Esophagus mucosa (tissue), 1 donor: ENCODE measurements at places on chromosomes 16 and 17.

DNA sequence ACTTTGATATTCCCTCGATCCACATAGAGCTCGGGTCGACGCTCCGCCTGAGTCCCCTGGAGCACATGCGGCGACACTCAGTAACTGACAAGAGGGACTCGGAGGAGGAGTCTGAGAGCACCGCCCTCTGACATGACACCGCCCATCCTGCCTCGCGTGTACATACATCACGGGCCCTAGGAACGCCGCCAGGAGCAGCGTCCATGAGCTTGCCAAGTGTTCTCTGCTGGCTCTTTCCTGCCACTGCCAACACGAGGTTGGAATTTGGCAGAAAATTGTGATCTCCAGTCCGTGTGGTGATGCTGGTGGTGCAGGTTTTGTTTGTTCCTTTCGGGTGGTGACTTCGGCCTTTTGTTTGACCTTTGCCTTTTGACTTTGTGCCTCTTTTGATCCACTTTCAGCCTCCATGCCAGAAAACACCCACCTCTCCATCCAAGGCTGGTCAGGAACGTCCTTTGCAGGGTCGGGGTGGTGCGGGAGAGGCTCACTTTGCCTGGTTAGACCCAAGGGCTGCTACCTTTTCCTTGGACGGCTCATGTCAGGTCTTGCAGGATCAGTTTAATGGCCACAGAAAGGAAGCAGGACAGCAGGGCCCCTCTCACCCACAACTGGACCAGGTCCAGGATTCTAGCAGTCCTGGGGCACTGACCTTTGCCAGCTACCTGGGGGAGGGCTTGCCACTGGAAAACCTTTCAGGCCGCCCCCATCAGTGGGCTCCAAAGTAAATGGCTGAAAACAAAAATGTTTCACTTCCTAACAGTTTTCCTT lies 27.6 kb downstream of the ELAC2 start:
- ATAC-seq, result no peak

DNA sequence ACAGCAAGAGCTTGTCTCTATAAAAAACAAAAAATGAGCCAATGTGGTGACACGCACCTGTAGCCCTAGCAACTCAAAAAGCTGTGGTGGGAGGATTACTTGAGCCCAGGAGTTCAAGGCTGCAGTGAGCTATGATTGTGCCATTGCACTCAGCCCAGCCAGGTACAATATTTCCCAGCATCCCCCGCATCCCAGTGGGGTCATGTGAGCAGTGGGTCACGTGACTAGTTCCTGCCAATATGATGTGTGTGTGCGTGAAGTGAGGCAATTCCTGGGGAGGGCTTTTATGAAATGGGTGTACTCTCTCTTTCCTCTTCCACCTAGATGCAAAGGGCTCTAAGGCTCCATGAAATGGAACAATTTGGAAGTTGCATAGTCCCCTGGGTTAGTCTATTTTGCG lies 81.3 kb downstream of the GSG1L start:
- no peak for ATAC-seq

GRCh38 chr17:29571883-29572681 lies 3.6 kb downstream of the TP53I13 start:
- no peak for ATAC-seq

DNA sequence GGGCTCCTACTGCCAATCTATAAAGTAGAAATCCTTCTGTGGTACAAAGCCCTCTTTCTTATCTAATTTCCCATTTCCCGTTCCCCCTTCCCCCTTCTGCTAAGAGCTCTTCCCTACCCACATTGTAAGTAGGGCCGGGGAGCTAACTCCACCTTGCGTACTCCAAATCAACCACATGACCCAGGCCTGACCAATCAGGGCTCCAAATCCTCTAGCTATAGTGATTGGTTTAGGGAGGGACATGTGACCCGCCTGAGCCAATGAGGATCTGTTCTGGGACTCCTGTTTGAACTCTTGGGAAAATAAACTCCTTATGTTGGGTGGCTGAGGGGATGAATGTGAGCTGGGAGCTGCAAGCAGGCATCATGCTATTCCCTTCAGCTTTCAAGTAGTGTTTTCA lies 40.9 kb upstream of the MEOX1 start:
- ATAC-seq, result no peak

- ATAC-seq, result peak; percentile 62
These were observed 55.4 kb downstream of the COPRS start for GRCh38 chr17:31803494-31804213.

- no peak for ATAC-seq
These were observed 208.3 kb upstream of the PMFBP1 start for GRCh38 chr16:72380283-72380682.

- peak; percentile 45 for ATAC-seq
These were observed 22.0 kb downstream of the KPNA2 start for GRCh38 chr17:68057531-68057952.

GRCh38 chr17:66290101-66290722 lies 12.2 kb upstream of the PRKCA start:
- no peak for ATAC-seq

DNA sequence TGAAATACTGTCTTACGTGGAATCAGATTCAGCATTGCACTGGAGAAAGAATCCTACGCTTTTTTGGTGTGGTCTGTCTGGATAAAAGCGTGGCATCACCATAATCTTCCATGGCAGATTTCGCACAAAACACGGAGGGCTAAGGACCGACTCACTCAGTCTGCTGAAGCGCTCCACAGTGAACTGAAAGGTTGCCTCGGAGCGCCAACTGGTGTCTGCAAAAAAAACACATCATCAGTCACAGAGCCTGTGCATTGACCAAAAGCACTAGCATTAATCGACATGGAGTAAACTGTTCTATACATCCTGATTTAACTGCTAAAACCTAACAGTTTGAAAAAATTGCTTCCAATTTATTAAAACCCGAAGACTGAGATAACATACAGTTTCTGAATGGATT lies 40.5 kb downstream of the USP7 start:
- ATAC-seq, result no peak

GRCh38 chr17:32875230-32875917 lies 1.6 kb downstream of the MYO1D start:
- no peak for ATAC-seq
